ENCODE measurements at places on chromosomes 13 and 19.

DNA sequence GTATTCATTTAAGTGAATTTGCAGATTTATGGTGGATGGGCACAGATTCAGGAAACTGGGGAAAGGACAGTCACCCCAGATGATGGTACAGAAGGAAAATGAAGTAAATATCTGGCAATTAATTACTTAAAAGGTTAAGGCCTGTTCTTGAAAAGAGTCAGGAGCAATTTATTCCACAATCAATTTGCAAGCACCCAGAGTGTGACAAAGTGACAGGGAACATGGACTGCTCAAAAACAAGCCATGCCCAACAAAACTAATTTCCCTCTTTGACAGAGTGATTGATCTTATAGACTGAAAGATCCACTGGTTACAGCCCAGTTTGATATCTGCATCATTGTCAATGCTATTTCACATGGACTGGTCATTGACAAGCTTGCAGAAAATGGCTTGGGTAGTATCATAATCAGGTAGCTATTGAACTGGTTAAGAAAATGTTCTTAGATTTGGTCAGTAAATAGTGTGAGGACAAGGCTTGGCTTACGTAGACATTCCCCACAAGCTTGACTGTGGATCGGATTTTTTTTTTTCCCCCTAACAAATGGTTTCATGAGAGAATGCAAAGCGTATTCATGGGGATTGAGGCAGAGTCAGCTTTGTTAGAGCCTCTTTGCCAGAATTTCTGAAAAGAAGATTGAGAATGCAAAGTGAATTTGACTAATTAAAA lies 584.6 kb downstream of the GPC6 start:
- no peaks in the 10 kb centered on the region for H3K36me3 ChIP-seq
- DNase-seq = no peak
- H3K27ac ChIP-seq = no peak overlapping the region
- H3K4me1 ChIP-seq = no peaks in the 10 kb centered on the region
- no peak overlapping the region for H3K4me3 ChIP-seq
- H3K27me3 ChIP-seq = no peaks in the 10 kb centered on the region

DNA sequence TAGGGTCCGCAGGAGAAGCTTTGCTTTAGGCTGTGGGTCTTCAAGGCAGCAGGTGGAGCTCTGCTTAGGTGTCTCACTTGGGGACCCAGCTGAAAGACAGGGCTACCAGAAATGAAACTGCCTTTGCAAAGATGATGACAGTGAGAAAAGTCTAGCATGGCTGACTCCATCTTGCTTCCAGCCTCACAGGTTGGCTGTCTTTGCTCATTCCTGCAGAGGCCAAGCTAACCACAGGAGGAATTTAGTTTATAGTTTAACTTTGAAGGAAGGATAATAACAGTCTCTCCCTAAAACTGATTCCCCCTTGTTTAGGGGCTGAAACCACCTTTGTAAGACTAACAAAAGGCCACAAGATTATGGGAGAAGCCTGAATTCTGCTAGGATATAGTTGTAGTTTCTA lies 252.4 kb downstream of the UQCRFS1 start:
- H3K36me3 ChIP-seq = no peaks in the 10 kb centered on the region
- no peak overlapping the region for H3K4me3 ChIP-seq
- no peak overlapping the region for H3K27ac ChIP-seq
- no peaks in the 10 kb centered on the region for H3K4me1 ChIP-seq
- no peaks in the 10 kb centered on the region for H3K27me3 ChIP-seq

DNA sequence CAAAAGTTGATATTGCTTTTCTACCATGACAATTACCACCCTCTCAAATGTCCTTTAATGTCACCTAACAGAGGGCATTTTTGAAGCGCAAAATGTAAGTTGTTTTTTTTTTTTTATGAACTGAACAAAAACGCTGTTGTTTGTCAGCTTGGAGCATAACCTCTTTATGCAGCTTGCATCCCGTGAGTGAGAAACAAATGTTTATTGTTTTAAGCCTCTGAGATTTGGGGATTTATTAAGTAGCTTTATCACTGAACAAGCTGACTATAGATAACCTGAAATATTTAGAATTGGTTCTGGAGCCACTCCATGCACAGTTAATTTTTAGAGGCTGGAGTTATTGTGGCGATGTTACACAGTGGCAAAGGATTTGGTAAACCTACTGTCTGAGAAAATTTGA lies 80.1 kb upstream of the ATXN8OS start:
- no peaks in the 10 kb centered on the region for H3K27me3 ChIP-seq
- no peaks in the 10 kb centered on the region for H3K4me1 ChIP-seq
- no peaks in the 10 kb centered on the region for H3K36me3 ChIP-seq
- no peak overlapping the region for H3K27ac ChIP-seq
- DNase-seq = no peak

DNA sequence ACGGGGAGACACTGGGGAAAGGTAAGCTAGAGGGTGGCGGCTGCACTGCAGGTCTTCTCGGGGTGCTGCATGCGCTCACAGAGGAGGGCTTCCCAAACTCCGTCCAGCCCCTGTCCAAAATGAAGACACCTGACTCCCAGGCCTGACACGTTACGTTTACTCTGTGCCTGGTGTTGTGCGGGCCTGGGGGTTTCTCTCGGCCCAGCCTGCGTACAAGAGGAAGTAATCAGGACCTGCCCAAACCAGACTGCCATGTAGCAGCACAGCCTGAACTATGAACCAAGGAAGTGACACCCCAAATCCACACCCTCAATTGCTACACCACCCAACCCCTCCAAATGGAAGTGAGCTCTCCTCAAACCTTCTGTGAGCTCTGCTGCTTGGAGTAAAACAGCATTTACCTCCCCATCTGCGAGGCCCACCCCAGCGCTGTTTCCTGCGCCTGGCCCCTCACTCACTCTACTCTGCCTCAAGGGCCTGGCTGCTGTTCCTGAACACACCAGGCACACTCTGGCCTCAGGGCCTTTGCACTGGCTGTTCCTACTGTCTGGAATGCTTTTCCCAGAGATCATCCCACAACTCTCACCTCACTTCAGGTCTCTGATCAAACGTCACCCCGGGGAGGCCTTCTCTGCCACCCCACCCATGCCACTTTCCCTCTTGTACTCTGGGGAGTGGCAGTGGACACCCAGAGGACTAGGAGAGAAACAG lies 3.0 kb downstream of the HSPBP1 start:
- no peak overlapping the region for H3K4me3 ChIP-seq
- H3K27me3 ChIP-seq = no peaks in the 10 kb centered on the region
- H3K36me3 ChIP-seq = peaks cover 14% of the 10 kb centered on the region
- peak overlapping the region; percentile 36 for H3K27ac ChIP-seq
- H3K4me1 ChIP-seq = peaks cover 33% of the 10 kb centered on the region

DNA sequence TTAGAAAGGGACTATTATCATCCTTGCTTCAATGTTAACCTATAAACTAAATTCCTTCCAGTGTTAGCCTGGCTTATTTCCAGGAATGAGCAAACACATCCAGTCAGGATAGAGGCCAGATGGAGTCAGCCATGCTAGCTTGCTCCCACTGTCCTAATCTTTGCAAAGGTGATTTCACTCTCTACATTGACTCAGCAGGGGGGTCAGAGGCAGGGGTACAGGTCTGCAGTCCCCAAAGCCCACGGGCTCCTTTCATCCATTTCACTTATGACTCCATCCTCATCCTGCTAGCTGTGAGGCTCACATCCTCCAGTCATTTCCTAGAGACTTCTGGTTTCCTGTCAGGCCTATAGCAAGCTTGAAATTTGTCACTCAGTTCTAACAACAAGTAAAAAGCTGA lies 63.4 kb upstream of the CEACAM8 start:
- H3K27me3 ChIP-seq = no peaks in the 10 kb centered on the region
- no peak for DNase-seq
- H3K36me3 ChIP-seq = no peaks in the 10 kb centered on the region
- no peak overlapping the region for H3K27ac ChIP-seq

GRCh38 chr13:29498426-29499040 lies 97.0 kb downstream of the SLC7A1 start:
- no peaks in the 10 kb centered on the region for H3K36me3 ChIP-seq
- no peaks in the 10 kb centered on the region for H3K4me1 ChIP-seq

- DNase-seq = no peak
- no peaks in the 10 kb centered on the region for H3K36me3 ChIP-seq
- H3K27ac ChIP-seq = no peak overlapping the region
- no peak overlapping the region for H3K4me3 ChIP-seq
- H3K4me1 ChIP-seq = peaks cover 4% of the 10 kb centered on the region
These were observed 349.2 kb upstream of the ARGLU1 start for GRCh38 chr13:106917024-106917571.

- no peak for DNase-seq
- no peaks in the 10 kb centered on the region for H3K27me3 ChIP-seq
- no peak overlapping the region for H3K27ac ChIP-seq
- H3K4me1 ChIP-seq = no peaks in the 10 kb centered on the region
- H3K36me3 ChIP-seq = no peaks in the 10 kb centered on the region
These were observed 36.5 kb downstream of the NFIC start for GRCh38 chr19:3402631-3403443.

- H3K27ac ChIP-seq = no peak overlapping the region
- H3K36me3 ChIP-seq = no peaks in the 10 kb centered on the region
- no peak overlapping the region for H3K4me3 ChIP-seq
- no peaks in the 10 kb centered on the region for H3K4me1 ChIP-seq
These were observed 12.1 kb upstream of the CEACAM8 start for GRCh38 chr19:42606660-42607351.

DNA sequence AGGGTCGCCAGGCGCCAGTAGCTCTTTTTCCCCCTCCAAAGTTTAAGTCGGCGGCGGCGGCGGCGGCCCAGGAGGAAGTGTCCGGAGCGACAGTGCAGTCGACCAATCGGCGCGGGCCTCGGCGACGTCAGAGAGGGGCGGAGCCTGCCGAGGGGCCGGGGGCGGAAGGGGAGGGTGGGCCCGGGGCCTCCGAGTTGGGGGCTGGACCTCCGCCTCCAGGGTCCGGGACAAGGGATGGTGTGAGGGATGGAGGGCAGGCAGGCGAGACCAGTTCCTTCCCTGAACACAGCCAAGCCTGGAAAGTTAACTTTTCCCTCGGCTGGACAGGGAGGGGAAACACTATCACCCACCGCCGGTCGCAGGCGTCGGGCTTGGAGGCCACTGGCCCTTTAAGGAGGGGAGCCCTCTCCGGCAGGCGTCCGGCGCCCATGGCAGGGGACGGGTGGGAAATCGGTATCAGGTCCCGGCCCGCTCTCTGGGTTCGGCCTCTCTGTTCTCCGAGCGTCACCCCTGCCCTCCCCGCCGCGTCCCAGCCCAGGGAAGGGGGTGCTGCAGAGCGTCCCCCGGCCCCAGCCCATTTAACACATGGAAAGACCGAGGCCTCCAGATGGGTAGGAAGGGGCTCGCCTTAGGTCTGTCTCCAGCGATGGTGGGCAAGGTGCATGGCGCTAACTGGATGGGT lies at the start of gene PRKD2:
TSS of gene PRKD2 (minus strand) at position 81 of the 682 bp plus-strand sequence. CDS start 744 bp downstream, outside the sequence.
- peaks cover 44% of the 10 kb centered on the region for H3K4me1 ChIP-seq
- no peaks in the 10 kb centered on the region for H3K27me3 ChIP-seq
- peaks cover 4% of the 10 kb centered on the region for H3K36me3 ChIP-seq
- peak within 1 kb of the TSS; percentile 94 for H3K4me3 ChIP-seq
- H3K27ac ChIP-seq = peak within 1 kb of the TSS; percentile 95

DNA sequence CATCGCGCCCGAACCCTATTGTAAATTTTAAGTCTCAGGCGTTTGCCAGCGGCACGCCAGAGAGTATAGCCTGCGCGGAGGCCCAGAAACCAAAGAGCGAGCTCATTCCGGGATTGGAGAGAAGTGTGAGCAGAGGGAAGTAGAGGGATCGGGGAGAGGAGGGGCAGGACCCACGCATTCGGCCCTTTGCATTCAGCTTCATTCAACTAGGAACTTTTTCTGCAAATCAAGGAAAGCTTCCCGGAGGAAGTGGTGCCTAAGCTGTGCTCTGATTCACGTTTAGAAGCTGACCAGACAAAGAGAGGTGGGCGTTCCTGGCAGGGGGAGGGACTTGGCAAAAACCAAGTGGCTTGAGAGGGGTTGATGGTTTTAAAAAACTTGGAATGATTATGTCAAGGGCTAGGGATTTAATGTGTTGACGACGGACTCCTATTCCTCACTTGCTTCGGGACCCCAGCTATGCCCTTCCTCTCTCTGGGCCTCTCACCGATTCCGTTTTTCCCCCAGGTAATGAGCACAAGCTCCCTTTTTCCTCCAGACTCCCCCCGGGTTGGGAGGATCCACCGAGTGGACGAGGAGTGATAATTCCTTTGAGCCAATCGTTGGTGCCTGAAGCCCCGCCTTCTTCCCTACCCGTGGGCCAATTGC lies 811 bp upstream of the PRMT1 start:
- no peaks in the 10 kb centered on the region for H3K27me3 ChIP-seq
- H3K4me1 ChIP-seq = peaks cover 48% of the 10 kb centered on the region
- DNase-seq = no peak

GRCh38 chr13:90447034-90447733 lies 900.3 kb upstream of the MIR17HG start:
- H3K27ac ChIP-seq = no peak overlapping the region
- no peak overlapping the region for H3K4me3 ChIP-seq
- DNase-seq = no peak
- no peaks in the 10 kb centered on the region for H3K4me1 ChIP-seq
- H3K27me3 ChIP-seq = no peaks in the 10 kb centered on the region

DNA sequence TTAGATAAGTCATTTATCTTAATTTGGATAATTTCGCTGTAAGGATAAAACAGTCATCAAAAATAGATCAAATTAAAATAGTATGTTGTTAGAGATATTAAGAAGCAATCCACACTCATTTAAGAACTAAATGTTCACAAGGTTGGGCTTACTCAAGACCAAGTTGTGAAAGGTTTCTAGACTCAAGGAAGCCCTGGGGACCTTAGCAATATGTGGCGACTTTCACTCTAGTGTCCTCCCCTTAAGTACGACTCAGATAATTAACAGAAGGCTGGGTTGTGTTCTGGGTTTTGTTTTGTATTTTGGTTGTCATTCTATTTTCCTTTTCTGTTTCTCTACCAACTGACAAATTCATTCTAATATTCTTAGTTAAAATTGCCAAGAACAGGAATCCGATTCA lies 1008.0 kb downstream of the PCDH9 start:
- no peaks in the 10 kb centered on the region for H3K36me3 ChIP-seq
- H3K4me3 ChIP-seq = no peak overlapping the region
- no peak for DNase-seq
- H3K27ac ChIP-seq = no peak overlapping the region

DNA sequence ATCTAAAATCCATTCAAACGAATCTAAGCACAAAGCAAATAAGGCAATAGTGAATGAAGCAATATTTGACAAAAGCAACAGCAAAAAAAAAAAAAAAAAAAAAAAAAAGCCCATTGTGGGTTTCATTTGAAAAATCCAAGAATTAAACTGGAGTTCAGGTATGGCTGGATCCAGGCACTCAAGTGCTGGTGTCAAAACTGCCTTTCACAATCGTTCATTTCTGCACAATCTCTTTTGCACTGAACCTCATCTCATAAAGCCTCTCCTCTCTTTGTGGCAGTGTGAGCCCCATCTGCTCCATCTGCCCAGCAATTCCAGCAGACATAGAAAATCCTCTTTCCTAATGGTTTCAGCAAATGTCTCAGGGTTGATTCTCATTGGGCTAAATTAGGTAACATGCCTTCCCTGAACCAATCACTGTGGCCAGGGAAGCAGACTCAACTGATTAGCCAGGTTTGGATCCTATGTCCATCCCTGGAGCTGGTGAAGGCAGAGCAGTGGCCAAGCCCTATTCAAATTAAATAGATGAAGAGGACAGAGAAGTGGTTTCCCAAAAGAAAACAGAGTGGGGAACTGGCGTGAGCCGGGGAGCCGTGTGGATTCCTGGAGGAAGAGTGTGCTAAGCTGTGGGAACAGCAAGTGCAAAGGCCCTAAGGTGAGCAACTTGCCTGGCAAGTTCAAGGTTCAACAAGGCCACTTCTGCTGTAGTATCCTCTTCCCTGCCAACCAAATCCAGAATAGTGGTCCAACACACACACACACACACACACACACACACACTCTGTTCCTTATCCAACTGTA lies 1.2 kb upstream of the HIF3A start:
- DNase-seq = no peak
- H3K36me3 ChIP-seq = no peaks in the 10 kb centered on the region
- H3K27ac ChIP-seq = no peak overlapping the region
- peaks cover 9% of the 10 kb centered on the region for H3K27me3 ChIP-seq
- H3K4me3 ChIP-seq = no peak overlapping the region
- H3K4me1 ChIP-seq = no peaks in the 10 kb centered on the region
